ENCODE measurements at places on chromosomes 1 and 21.

DNA sequence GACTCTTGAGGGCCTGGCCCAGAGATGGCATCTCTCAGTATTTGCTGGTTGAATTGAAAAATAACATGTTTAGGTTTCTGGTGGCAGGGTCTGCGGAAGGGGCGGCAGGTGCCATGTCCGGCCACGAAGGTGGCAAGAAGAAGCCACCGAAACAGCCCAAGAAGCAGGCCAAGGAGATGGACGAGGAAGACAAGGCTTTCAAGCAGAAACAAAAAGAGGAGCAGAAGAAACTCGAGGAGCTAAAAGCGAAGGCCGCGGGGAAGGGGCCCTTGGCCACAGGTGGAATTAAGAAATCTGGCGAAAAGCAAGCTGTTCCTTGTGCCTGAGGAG is 14.3 kb upstream of the FGR start:
- no peak for DNase-seq

DNA sequence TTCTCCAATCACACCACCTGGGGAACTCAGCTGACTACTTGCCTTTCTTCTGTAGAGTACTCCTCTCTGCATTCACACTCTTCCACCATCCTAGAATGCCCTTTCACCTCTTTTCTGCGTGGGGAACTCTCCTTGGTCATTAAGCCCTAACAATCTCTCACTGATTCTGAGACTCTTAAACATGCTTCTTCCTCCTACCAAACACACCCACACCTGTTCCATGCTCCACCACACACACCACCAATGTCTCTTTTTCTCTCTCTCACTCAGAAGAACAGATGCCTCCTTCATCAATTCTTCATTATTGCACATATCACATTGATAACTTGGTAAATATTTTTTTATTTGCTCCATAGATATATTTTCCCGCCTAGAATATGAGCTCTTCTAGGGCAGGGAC is 53.6 kb downstream of the WARS2 start:
- no peak for DNase-seq

DNA sequence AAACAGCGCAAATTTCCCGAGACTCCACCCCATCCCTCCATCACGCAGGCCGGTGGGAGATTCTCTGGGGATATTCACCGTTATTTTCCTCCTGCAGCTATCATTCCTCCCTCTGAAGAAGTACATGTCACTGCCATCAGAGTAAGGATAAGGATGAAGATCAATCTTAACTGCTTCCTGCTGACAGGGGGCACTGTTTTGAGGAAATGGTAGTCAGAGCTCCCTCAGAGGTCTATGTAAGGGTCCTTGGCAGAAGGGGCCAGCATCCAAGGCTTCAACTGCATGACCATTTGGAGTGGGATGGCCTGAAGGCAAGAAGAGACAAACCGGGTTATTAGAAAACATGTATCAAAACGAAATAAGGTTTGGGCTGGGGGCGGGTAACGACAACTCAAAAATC is 111.5 kb downstream of the KCNK1 start:
- no peak for DNase-seq

DNA sequence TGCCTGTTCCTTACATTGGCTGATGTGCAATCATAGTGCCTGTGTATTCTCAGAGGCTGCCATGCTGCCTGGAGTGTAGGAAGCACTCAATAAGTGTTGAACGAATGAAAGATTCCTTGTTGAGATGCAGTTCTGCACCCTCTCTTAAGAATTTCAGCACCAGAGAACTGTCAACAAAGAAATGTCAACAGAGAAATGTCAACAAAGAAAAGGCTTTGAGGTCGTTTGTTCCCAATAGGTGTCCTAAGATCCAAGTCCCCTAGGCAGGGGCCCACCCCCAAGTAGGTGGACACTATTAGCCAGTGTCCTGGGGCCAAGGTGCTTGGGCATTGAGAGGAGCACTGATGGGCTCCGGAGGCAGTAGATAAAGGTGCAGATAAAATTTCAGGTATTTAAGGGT is 12.6 kb downstream of the KCND3 start:
- DNase-seq: no peak

- DNase-seq: no peak
Observed at GRCh38 chr1:182533896-182534295, 55.2 kb downstream of the RNASEL start.

- DNase-seq: no peak
Observed at GRCh38 chr1:56137521-56138505, 441.6 kb downstream of the PLPP3 start.

DNA sequence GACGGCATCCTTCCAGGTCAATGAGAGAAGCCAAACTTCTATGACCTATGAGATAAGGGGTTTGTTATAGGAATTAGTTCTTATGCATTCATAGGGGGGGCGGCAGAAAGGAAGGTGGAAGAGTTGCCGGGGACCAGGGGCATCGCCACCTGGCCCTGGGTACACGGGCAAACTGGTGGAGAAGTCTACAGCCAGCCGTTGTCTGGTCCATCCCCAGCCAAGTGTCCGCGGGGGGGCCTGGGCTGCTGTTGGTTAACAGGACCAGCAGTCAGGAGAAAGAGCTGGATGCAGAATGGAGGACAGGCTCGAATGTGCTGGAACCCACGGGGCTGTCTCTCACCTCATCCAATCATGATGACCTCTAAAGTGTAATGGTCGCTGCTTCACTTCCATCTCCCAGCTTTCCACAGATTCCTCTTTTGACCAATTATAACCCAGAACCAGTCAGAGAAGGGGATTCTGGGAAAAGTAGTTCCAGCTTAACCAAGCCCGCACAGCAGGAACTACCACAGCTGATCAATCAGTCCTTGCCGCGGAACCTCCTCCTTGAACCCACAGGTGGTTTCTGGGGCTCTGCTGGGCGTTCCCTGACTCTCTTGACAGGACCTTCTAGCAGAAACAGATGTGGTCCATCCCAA is 17.8 kb downstream of the TMEM51 start:
- DNase-seq: no peak

DNA sequence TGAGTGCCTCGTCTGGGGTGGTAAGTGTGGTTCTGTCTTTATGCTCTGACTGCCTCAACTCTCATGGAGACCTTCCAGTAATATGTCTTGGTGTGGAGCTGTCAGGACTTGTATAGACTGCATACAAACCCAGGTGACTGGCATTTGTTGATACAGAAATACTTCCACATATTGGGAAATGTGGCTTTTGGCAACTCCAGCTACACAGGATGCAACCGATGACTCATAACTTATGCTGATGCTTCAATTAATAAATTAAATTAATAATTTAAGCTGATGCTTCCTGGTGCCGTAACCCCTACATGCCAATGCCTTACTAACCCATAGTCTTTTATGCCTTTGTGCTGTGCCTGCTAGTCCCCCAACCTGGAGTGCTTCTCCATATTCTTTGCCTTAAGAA is 72.3 kb upstream of the ARTN start:
- no peak for DNase-seq

DNA sequence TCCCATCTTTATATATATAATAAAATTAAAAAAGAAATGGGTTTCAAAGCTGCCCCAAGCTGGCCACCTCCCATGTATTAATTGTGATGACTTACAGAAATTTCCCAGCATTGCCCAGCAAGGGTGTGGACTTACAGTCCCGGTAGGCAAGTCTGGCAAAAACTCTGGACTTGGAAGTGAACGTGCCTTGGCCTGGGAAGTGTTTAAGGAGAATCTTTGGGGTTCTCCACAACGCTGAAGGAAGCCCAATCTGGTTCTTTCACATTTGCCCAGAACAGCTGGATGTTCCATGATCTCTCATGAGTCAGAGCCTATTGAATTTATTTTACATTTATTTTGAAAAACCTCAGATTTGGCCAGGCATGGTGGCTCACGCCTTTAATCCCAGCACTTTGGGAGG is 98.4 kb upstream of the SLC45A1 start:
- no peak for DNase-seq

DNA sequence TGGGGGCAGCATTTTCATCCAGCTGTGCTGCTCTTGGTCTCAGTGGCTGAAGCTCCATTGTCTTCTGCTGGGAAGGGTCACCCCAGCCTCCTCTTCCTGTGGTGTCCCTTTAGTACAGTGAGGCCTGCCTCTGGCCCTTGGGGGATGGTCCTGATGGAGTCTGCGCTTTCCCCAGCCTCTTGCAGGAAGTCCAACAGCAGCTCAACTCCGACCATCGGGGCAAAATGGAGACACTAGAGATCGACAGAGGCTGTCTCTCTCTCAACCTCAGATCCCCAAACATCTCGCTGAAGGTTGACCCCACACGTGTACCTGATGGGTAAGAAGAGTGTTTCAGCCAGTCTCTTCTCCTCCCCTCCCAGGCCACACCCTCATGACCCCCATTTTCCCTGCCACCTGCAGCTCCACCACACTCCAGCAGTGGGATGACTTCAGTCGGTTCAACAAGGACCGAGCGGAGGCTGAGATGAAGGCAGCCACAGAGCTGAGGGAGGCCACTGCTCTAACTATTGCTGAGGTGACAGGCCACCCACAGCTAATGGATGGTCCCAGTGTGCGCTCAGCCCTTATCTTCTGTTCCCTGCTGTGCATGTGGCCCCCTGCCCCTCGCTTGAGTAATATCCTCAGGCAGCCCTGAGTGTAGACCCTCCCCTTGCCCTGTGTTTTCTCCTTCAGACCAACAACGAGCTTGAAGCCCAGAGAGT is 2.0 kb upstream of the ADPRS start:
- no peak for DNase-seq

GRCh38 chr1:157455318-157455717 is 97.0 kb downstream of the FCRL5 start:
- DNase-seq: no peak

GRCh38 chr1:113197719-113198330 is 124.8 kb downstream of the LRIG2 start:
- DNase-seq: no peak

GRCh38 chr1:27469334-27469733 is 20.6 kb downstream of the WASF2 start:
- DNase-seq: no peak

- DNase-seq: no peak
Observed at GRCh38 chr1:232037774-232038388, 411.3 kb downstream of the DISC1 start.

- DNase-seq: no peak
Observed at GRCh38 chr1:47233186-47233585, 1.2 kb upstream of the TAL1 start.

GRCh38 chr1:50603274-50604271 is 180.3 kb upstream of the DMRTA2 start:
- no peak for DNase-seq

DNA sequence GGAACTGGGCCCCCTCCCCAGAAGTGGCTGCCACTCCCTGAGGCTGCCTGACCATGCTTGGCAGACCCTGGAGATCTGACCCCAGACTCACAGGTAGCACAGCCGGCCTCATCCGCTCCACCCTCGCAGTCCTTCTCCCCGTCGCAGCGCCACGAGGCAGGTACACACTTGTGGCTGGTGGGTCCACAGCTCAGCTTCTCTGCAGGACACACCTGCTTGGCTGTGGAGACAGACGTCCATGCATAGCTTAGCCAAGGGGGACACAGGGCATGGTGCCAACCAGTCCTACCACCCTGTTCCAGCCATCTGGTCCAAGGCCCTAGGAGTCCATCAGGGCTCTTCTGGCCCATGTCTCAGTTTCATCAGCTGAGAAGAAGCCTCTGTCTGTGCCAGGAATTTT is 42.2 kb upstream of the MAGOH start:
- DNase-seq: no peak

GRCh38 chr1:64921771-64922170 is 44.6 kb downstream of the JAK1 start:
- no peak for DNase-seq

- no peak for DNase-seq
Observed at GRCh38 chr1:56374026-56374974, 205.1 kb downstream of the PLPP3 start.

GRCh38 chr1:22457345-22457744 is 5.7 kb downstream of the ZBTB40 start:
- DNase-seq: no peak

GRCh38 chr21:27681841-27682240 is 715.0 kb upstream of the ADAMTS5 start:
- no peak for DNase-seq

DNA sequence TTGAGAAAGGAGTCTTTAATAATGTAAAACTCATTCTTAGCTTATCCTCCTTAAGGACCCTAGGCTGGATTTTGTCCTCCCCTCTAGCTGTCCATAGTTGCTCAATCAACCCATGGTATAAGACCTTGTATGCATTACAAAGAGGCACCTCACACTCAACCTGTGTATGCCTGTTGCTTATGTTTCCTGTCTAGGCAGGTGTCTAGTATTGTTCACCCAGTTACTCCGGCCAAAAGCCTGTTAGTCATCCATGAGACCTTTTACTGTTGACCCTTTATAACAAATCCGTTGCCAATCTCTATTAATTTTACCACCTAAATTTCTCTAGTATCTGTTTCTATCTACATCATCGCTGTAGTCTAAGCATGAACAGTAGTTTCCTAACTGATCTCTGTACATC is 3.7 kb downstream of the LYPLAL1 start:
- no peak for DNase-seq

GRCh38 chr1:157088607-157089006 is 11.0 kb downstream of the ETV3L start:
- no peak for DNase-seq

GRCh38 chr1:63413394-63413793 is 46.0 kb downstream of the ALG6 start:
- no peak for DNase-seq

DNA sequence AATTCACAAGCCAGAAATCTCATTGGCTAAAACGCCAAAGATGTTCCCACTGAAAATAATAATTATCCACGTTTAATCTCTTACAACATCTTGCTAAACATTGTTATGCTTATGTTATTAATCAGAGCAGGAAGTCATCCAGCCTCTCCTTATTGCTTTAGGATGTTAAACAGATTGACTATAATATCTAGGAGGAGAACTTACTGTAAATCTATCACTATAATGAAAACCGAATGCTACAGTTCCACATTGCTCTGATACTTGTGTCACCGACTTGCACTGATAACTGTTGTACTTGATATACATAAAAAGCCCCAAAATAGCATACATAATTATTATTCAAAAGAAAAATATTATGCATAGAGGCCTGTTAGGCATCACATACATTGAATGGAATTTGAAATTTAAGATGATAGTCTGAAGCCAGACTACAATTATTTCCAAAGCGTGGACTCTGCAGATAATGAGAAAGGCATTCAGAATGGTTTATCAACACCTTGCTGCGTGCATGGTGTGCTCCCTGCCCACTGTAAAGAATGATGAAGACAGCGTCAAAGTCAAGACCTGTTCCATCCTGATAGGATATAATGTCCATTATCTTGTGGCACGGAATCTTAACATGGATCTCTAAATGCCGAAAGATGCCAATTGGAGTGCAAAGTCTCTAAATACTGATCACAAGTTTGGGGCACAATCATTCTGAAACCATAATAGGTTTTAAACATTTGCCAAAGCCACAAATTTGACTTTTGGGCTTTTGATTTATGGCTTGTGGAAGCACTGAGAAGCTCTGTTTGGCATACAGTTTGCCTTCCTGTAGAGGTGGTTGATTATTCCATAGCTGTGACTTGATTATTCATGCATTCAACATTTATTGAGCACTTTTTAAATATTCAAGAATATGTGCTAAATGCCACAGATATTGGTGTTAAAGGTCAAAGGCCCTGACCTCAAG is 71.3 kb downstream of the CRB1 start:
- DNase-seq: no peak

- DNase-seq: no peak
Observed at GRCh38 chr1:168601051-168601450, 24.6 kb downstream of the XCL1 start.

Data from NCI-H2081 treated with DMSO at 0.1 percent for 48 hours (cell line).